ENCODE measurements at places on chromosomes 4 and X.
A peak's percentile ranks its signal among the peaks of the same experiment; 100 is the strongest.

- DNase-seq = no peak
Measured at GRCh38 chrX:152220606-152221005, 82.2 kb upstream of the MAGEA10 start.

- no peak for DNase-seq
Measured at GRCh38 chr4:138512756-138513155, 270.6 kb upstream of the SLC7A11 start.

DNA sequence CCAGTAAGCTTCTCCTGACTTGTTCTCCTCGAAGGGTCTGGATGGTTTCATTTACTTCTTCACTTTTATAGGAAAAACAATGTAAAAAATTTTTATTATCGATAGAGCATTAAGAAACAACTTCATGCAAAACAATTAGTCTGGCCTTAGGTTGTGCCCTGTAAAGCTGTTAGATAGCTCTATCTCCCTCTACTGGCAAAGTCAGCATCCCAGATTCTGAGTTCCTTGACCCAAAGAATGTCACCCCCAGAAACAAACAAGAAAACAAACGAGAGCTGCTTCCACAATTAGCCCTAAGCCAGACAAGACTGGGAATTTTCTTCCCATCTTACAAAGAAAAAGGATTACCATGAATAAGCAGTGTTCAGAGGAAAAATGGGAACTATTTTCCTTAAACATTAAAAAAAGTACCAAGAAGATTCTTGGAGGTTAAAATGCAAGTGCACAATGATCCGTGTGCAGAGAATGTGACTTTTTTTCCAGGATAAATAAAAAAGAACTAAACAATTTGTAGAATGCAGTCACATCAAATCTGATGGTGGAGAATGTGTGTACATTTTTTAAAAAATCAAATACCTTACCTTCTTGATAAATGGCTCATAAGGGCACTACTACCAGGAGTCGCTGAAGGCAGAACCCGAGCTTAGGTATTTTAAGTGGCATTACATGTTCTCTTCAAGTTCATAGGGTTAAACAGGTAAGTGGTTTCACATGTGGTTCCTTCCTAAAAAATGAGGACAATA, 293.2 kb downstream of the FBXO8 start:
- DNase-seq = peak; percentile 7

DNA sequence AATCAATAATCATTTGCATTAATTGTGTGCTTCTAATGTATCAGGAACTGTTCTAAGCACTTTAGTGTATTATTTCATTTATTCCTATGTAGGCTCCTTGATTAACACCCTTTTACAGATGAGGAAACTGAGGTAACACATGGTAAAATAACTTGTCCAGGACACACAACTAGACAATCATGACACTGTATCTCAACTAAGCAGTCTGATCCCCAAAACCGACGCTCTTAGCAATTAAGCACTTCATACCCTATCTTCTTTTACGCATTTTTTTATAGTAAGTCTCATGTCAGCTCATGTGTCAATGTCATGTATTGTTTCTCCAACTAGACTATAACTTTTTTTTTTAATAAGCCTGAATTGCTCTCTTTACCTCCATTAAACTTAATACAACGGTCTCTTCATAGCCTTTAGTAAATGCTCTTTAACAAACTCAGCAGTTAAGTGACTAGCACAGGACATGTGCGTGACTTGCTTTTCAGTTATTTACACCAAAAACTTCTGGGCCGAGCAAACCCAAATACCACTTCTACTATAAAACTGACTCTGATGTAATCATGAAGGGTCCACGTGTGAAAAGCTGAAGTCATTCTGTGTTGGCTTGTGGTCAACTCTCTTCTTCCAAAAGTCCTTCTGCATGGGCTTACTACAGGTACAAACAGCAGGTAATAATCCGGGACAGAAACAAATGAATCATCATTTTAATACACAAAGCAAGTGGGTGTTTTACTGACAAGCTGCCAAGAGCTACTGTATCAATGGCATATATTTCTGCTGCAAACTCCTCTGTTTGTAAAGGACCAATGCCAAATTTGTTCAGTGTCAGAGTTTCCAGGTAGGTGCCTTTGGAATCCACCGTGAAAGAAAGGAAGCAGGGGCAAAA, 7.9 kb upstream of the AMBN start:
- DNase-seq = no peak

DNA sequence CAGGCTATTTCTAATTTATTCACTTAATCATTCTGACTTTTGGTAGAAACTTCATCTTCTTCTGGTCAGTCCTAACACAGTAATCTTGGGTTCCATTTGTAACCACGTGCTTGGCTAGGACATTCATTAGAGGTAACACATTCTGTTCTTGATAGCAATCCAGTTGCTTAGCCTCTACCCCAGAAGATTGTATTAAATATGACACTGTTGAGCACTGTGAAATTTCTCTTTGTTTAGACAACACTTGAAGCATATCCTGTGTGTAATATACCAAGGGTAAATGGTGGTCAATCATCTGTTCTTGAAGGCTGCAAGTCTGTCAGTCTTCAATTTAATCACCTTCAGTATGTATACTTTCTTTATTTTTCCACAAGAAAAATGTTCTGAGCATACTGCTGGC, 523.0 kb downstream of the ANKRD50 start:
- no peak for DNase-seq

DNA sequence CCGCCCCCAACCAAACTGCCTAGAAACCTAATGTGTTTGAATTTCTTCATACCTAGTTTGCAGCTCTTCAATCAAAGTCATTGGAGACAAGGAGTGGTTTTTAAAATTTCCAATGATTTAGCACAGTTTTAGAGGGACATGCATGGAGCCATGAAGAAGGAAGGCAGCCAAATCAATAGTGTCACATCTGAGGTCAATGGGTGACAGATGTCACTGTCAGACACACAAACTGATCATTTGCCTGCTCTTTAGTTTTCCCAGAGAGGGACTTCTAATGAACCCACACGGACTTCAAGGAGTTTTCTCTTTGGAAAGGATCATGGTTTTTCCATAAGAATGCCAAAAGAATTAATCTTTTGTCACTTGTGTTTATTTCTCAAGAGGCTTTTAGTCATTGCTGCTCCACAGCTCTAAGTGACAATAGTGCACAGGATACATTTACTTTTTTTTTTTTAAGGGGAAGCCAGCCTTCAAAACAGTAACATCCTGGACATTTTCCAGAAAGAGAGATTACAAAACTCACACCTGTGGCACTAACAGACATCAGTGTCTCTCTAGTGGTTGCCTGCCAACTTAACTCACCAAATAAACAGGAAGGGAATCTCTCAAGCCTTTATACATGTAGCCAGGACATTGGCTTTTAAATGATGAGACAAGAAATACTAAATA, 251.1 kb upstream of the DIAPH2 start:
- no peak for DNase-seq

DNA sequence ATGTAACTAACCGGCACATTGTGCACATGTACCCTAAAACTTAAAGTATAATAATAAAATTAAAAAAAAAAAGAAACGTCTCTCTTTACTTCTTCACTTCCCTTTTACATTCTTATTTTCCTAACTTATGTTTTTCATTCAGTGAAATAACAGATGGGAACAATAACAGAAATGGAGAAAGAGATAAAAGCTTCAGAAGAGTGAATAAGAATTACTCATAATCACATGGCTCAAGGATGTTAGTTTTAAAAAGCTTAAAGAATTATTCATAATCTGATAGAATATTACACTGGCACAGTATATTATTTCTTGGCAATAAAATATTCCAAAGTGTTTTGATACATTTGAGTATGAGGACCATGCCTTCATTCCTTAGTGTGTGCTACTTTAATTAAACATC, 175.6 kb downstream of the COL25A1 start:
- DNase-seq = no peak

- no peak for DNase-seq
Measured at GRCh38 chr4:73576381-73576780, 43.9 kb downstream of the RASSF6 start.

GRCh38 chr4:10917566-10917965, 233.0 kb upstream of the CLNK start:
- DNase-seq = no peak

DNA sequence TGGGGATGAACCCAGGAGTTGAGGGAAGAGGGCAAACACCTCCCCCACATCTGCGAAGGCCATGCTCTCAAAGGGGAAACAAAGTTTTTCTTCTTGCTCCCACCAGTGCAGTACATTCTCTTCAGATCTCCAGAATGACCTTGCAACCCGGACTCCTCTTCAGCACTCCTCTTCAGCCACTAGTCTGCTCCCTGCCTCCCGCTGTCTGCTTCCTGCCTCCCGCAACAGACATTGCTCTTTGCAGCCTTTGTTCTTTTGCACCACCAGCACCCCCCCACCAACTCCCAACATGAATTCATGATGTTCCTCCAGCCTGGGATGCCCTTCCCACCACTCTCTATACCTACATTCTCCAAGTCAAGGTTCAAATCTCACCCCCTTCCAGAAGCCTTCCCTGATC, 32.1 kb downstream of the UTP14A start:
- no peak for DNase-seq

DNA sequence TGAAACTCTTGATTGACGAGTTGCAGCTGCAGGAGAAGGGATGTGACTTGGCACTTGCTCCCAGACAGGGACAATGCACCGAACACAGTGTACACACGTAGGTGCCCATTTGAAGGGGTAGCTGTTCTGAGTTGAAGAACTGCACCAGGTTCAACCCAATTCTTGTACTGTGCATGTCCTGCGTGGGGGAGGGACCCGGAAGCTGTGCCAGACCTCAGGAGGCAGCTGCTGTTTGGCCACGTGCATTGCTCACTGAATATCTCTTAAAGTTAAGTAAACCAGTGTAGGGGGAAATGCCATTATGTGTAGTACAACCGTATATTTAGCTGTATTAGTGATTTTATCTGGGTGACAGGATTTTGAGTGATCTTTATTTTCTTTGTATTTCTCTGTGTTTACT, 12.0 kb upstream of the RBBP7 start:
- DNase-seq = peak; percentile 9

- no peak for DNase-seq
Measured at GRCh38 chr4:127622621-127622920, 10.2 kb upstream of the INTU start.

GRCh38 chr4:10050261-10050661, 29.0 kb upstream of the SLC2A9 start:
- no peak for DNase-seq

GRCh38 chrX:46279214-46279924, 265.9 kb downstream of the ZNF674 start:
- no peak for DNase-seq

DNA sequence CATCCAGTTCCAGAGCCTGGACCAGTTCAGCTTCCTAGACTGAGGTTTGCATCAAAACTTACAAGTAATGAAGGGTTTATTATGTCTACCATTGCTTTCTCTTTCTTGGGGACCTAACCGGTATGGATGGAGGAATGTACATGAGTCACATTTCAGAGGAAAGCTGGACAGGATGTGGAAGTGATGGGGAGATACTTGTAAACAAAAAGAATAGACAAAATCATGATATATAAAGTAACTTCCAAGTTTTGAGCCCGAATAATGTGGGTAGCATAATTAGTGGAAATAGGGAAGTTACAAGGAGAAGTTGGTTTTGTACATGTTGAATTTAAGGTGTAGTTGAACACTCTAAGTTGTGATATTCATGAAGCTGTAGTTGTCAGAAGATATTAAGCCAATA, 15.0 kb downstream of the FNIP2 start:
- DNase-seq = no peak

- no peak for DNase-seq
Measured at GRCh38 chrX:21738210-21738949, 19.5 kb downstream of the SMPX start.

DNA sequence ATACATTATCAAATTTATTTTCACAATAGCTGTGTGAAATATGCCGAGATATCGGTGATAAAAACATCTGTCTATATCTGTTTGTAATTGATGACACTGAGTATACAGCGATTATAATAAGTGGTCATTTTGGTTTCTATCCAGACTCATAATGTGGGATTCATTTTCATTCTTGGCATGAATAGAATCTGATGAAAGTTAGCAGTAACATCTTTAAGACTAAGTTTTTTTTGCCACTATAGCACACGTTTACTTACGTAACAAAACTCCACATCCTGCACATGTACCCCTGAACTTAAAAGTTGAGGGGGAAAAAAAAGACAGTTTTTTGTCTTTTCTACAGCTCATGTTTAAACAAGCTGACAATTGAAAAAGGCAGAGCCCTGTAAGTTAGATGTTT, 86.4 kb downstream of the PPA2 start:
- no peak for DNase-seq

GRCh38 chr4:14267373-14268060, 640.0 kb upstream of the BOD1L1 start:
- DNase-seq = no peak

DNA sequence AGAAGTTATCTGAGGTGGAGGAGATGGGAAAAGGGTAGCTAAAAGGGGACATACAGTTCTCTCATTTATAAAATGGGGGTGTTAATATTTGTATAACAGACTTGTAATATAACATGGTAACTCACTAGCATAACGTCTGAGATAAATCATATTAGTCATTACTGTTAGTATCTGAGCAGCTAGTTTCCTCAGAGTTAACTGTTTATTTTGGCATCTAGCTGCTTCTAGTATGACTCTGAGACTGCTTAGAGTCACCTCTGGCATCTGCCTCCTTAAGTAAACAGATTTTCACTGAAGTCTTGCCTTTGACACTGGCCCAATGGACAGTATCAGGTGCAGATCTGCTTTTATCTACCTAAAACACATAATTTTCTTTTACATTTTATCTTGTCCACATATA, 58.1 kb downstream of the SLC30A9 start:
- no peak for DNase-seq

DNA sequence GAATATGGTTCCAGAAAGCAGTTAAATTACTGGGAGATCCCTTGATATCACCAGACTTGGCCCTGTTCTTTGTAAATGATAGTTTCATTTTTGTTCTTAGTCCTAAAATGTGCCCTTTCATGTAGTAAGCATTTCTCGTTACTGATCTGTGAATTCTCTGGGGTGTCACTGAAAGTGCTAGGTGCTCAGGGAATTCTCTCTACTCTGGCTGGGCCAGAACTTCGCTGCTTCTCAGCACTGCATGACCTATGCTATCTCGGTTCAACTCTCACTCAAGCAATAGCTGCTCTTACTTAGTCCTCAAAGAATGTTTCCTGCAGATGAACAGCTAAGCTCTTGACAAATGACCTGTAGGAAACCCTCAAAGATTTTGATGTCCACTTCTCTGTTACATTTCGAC, 1144.3 kb downstream of the ADGRL3 start:
- no peak for DNase-seq

- DNase-seq = no peak
Measured at GRCh38 chr4:112807083-112807482, 170.1 kb downstream of the LARP7 start.

DNA sequence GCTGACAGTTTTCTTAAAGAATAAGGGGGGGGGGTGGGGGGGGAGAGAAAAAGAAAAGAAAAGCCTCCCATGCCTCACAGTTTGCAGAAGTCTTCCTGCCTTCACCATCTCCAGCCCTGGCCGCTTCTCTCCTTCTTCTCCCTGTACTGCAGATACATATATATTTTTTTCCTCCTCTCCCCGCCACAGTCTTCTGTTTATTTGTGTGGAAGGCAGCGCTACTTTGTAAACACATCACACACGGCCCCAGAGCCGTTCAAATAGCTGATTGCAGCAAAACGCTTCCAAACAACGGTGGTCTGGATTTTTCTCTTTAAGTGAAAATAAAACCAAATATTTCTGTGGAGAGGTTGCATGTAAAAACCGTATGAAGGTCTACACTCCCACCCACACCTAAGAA, 732 bp downstream of the NLGN4X start:
- DNase-seq = peak; percentile 28

- no peak for DNase-seq
Measured at GRCh38 chr4:148749403-148749802, 307.2 kb upstream of the NR3C2 start.

- no peak for DNase-seq
Measured at GRCh38 chrX:79366556-79366872, 620 bp downstream of the ITM2A start.

Measured in G401 (cell line).